ENCODE measurements at places on chromosomes 2 and 18.

GRCh38 chr2:229201521-229201920 lies 69.6 kb downstream of the PID1 start:
- no peak overlapping the region for H3K4me3 ChIP-seq
- H3K27me3 ChIP-seq, result no peaks in the 10 kb centered on the region
- no peak overlapping the region for H3K27ac ChIP-seq
- H3K4me1 ChIP-seq, result no peaks in the 10 kb centered on the region
- DNase-seq, result no peak
- H3K36me3 ChIP-seq, result no peaks in the 10 kb centered on the region

- H3K4me3 ChIP-seq, result no peak overlapping the region
- H3K36me3 ChIP-seq, result no peaks in the 10 kb centered on the region
- H3K4me1 ChIP-seq, result no peaks in the 10 kb centered on the region
These were observed 38.6 kb upstream of the CHST9 start for GRCh38 chr18:27223526-27224291.

GRCh38 chr18:65487569-65487968 lies 263.2 kb upstream of the CDH7 start:
- no peaks in the 10 kb centered on the region for H3K4me1 ChIP-seq
- no peak overlapping the region for H3K4me3 ChIP-seq
- no peaks in the 10 kb centered on the region for H3K36me3 ChIP-seq
- DNase-seq, result no peak

DNA sequence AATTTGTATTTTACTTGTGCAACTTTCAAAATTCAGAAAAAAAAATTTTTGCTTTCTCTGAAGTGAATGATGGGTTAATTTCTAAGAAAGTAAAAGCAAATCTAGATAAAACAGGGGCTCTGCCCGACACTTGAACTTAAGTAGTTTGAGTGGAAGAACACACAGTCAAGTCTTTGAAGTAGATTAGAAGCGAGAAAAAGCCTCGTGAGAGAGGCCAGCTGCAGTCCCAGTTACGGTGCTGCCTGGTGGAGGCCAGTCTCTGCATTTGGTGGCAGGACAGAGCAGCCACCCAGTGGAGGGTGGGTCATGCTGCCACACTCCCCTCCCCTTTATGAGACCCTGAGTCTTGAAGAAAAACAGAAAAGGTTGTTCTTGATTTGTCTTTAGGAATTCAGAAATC lies 81.8 kb downstream of the INPP5D start:
- H3K27me3 ChIP-seq, result peaks cover 8% of the 10 kb centered on the region
- H3K27ac ChIP-seq, result no peak overlapping the region
- no peak overlapping the region for H3K4me3 ChIP-seq

- H3K27me3 ChIP-seq, result no peaks in the 10 kb centered on the region
- no peaks in the 10 kb centered on the region for H3K4me1 ChIP-seq
- no peak overlapping the region for H3K27ac ChIP-seq
- no peak overlapping the region for H3K4me3 ChIP-seq
- no peak for DNase-seq
These were observed 731.4 kb downstream of the TSN start for GRCh38 chr2:122486705-122487415.

- DNase-seq, result no peak
- no peaks in the 10 kb centered on the region for H3K4me1 ChIP-seq
- H3K27ac ChIP-seq, result no peak overlapping the region
- H3K27me3 ChIP-seq, result no peaks in the 10 kb centered on the region
- no peaks in the 10 kb centered on the region for H3K36me3 ChIP-seq
- H3K4me3 ChIP-seq, result no peak overlapping the region
These were observed 265.7 kb upstream of the NT5C1B start for GRCh38 chr2:18855027-18855426.

GRCh38 chr2:19299522-19299921 lies 58.9 kb downstream of the OSR1 start:
- no peaks in the 10 kb centered on the region for H3K4me1 ChIP-seq
- DNase-seq, result no peak
- no peaks in the 10 kb centered on the region for H3K27me3 ChIP-seq

DNA sequence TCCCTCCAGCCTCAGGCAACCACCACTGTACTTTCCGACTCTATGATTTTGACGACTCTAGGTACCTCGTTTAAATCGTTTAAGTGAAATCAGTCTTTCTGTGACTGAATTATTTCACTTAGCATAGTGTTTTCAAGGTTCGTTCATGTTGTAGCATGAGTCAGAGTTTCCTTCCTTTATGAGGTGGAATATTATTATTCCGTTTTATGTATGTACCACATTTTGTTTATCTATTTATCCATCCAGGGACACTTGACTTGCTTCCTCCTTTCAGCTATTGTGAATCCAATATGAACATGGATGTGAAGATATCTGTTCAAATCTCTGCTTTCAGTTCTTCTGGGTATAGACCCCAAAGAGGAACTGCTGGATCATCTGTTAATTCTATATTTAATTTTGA lies 19.1 kb downstream of the IL1R2 start:
- H3K27me3 ChIP-seq, result no peaks in the 10 kb centered on the region
- H3K4me1 ChIP-seq, result peaks cover 3% of the 10 kb centered on the region
- no peaks in the 10 kb centered on the region for H3K36me3 ChIP-seq
- H3K4me3 ChIP-seq, result no peak overlapping the region
- H3K27ac ChIP-seq, result peak overlapping the region; percentile 31

- H3K4me1 ChIP-seq, result no peaks in the 10 kb centered on the region
- H3K36me3 ChIP-seq, result no peaks in the 10 kb centered on the region
- H3K27me3 ChIP-seq, result no peaks in the 10 kb centered on the region
These were observed 365.2 kb downstream of the AKAIN1 start for GRCh38 chr18:4831791-4832375.

DNA sequence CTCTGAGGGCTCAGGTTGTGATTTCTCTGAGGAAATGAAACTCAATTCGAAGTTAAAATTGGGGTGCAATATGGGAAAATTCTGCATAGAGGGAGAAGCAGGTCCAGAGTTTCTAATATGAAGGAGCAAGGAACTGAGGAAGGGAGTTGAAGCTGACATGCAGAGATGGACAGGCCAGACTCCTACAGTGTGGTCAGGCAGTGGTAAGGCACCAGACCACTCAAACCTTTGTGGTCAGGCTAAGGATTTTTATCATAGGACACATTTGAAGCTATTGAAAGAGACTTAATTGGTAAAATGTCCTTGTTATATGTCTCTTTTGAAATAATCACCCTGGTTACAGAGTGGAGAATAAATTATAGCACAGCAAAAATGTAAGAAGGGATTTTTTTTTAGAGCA lies 1074.8 kb upstream of the CDH2 start:
- no peak overlapping the region for H3K27ac ChIP-seq
- no peaks in the 10 kb centered on the region for H3K4me1 ChIP-seq
- no peaks in the 10 kb centered on the region for H3K27me3 ChIP-seq
- no peak for DNase-seq
- no peaks in the 10 kb centered on the region for H3K36me3 ChIP-seq

- H3K4me1 ChIP-seq, result no peaks in the 10 kb centered on the region
- H3K27me3 ChIP-seq, result no peaks in the 10 kb centered on the region
- peaks cover 38% of the 10 kb centered on the region for H3K36me3 ChIP-seq
- no peak overlapping the region for H3K4me3 ChIP-seq
- no peak overlapping the region for H3K27ac ChIP-seq
- DNase-seq, result no peak
These were observed 34.4 kb upstream of the TTC32 start for GRCh38 chr2:19936203-19936602.

DNA sequence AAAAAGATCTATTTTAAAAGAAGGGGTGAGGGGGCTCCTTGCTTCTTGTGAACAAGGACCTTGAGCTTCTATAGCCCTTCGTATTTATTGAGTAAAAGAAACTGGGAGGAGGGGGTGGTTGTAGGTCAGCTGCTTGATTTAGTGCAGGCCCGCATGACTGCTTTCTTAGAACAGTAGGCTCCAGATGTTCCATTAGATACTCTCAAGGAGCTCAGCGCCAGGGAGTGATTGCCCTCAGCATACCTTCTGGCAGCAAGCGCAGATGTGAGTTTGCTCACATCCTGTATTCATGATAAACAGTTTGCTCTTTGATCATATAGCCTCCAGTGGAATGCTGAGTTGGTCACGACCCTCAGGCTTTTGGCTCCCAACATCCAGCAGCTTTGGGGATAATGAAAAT lies 108.9 kb upstream of the XPO1 start:
- H3K27ac ChIP-seq, result no peak overlapping the region
- H3K36me3 ChIP-seq, result no peaks in the 10 kb centered on the region
- no peaks in the 10 kb centered on the region for H3K4me1 ChIP-seq
- no peaks in the 10 kb centered on the region for H3K27me3 ChIP-seq
- no peak for DNase-seq
- H3K4me3 ChIP-seq, result no peak overlapping the region

DNA sequence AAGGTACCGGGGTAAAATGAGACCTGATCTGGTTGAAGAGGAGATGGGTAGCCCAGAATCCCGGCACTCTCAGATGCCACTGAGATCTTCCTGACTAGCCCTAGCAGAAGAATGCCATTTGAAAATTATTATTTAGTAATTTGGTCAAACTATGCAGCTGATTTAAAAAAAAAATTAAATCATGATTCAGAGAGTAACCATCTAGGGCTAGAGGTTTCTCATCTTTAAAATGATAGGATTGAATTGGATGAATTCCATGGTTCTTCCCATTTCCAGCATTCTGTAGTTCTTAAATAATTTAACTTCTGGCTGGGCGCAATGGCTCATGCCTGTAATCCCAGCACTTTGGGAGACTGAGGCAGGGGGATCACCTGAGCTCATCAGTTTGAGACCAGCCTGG lies 106.1 kb downstream of the MYO1B start:
- no peak overlapping the region for H3K4me3 ChIP-seq
- no peak overlapping the region for H3K27ac ChIP-seq
- no peaks in the 10 kb centered on the region for H3K36me3 ChIP-seq
- H3K4me1 ChIP-seq, result peaks cover 7% of the 10 kb centered on the region
- DNase-seq, result no peak

DNA sequence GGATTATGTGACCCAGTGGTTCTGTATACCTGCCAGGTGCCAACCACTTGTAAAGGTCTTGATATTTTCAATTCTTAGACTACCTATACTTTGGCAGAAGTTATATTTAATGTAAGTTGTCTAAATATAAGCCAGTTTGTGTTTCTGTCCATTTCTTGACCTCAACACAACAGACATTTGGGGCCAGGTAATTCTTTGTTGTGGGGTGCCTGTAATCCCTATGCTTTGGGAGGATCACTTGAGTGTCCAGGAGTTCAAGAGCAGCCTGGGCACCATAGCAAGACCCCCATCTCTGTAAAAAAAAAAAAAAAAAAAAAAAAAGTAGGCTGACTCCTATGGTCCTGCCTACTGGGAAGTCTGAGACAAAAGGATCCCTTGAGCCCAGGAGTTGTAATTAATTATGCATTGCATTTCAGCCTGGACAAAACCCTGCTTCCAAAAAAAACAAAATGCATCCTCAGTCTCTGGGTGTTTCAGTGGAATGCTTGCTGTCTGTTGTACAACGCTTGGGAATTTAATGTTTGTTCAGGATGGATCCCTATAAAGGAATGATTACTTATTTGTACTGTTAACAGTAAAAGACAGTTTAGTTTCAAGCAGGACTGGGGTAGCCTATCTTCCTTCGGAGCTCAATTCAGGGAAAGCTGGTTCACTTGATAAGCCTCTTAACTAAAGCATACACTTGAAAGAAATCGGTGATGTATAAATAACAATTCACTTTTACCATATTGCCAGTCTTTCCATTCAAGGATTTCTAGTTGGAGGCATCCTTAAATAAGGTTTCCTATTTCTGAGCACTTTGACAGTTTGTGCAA lies 3.4 kb downstream of the RPS27A start:
- no peak overlapping the region for H3K27ac ChIP-seq
- no peak overlapping the region for H3K4me3 ChIP-seq
- peaks cover 22% of the 10 kb centered on the region for H3K4me1 ChIP-seq
- no peaks in the 10 kb centered on the region for H3K27me3 ChIP-seq

DNA sequence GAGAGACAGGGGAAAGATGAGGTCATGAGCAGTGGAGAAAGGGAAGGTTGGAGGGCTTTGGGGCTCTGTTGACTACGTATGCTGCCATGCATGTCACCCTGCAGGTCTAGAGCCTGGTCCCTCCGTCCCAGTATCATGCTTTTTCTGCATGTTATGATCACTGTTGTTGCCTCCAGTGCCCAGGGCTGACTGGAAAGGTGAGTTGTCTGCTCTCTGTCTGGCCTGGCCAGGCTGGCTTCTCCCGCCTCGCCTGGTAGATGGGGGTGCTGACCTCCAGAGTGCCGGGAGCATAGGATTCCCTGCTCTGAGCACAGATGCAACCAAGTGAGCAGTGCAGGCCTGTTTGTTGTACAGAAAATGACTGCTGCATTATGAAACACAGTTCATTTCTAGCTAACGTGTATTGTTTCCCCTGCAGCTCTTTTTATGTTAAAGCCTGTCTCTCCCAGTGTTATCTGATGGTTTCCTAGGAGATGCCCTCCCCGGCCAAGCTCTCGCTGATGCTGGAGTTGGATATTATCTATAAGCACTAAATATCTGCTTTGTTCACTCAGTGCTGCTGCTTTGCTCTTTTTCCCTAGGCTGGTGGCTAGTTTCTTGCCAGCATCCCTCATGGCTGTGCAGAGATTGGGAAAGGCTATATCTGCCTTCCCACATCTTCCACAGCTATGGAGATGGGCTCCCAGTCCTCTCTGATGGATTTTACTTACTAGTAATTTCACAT lies 158.2 kb downstream of the TDRD15 start:
- DNase-seq, result no peak
- no peaks in the 10 kb centered on the region for H3K4me1 ChIP-seq
- H3K27ac ChIP-seq, result no peak overlapping the region
- no peaks in the 10 kb centered on the region for H3K27me3 ChIP-seq
- no peak overlapping the region for H3K4me3 ChIP-seq

DNA sequence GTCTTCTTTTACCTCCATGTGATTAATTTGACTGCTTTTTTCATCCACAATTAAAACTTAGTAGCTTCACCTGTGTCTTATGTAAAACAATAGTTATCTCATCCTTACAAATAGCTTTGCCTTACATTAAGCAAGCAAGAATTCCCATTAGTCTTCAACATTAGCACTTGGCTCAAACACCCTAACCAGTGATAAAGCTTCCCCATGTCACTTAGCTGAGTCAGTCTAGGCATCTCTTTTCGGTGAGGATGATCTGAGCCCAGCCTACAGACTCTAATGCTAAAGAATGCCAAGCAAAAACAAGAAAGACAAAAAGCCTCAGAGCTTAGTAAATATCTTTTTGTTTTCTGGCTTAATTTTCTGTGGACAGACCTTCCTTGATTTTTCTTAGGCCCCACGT lies 26.1 kb downstream of the GAD1 start:
- DNase-seq, result no peak
- H3K36me3 ChIP-seq, result no peaks in the 10 kb centered on the region
- no peak overlapping the region for H3K4me3 ChIP-seq
- no peak overlapping the region for H3K27ac ChIP-seq
- no peaks in the 10 kb centered on the region for H3K27me3 ChIP-seq
- H3K4me1 ChIP-seq, result no peaks in the 10 kb centered on the region

Data from heart right ventricle (tissue), 16 donors.